ENCODE measurements at places on chromosomes 16 and 17. TPM values are rescaled to one million over a fixed set of nuclear protein-coding genes. Genes with fewer than 3 reads are reported as not detected.
A peak's percentile ranks its signal among the peaks of the same experiment; 100 is the strongest.

MYL11 gene
- not detected for total RNA-seq

- no peaks in the 10 kb centered on the region for H3K36me3 ChIP-seq
- no peak overlapping the region for H3K27ac ChIP-seq
- H3K27me3 ChIP-seq: no peaks in the 10 kb centered on the region
- H3K4me3 ChIP-seq: no peak overlapping the region
- DNase-seq: no peak
These were observed 226.1 kb downstream of the C16orf78 start for GRCh38 chr16:49599704-49600103.

DNA sequence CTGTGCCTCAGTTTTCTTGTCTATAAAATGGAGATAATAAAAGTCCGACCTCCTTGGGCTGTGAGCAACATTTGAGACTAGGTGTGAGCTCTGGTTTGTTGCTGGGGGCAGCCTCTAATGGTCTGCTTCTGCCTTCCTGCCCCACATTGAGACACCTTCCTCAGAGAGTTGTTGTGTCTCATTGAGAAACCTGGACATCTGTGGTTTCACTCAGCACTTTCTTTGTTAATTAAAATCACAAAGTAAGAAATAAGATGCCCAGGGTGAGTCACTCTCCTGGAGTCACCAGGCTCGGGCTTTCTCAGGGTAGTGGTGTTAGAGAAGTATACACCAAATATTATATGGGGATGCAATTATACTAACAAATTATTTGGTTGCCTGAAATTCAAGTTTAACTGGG is 389.2 kb upstream of the SALL1 start:
- H3K27ac ChIP-seq: no peak overlapping the region
- H3K4me1 ChIP-seq: no peaks in the 10 kb centered on the region
- no peaks in the 10 kb centered on the region for H3K36me3 ChIP-seq

GRCh38 chr17:45270828-45271418 is 9.0 kb upstream of the SPATA32 start:
- no peak overlapping the region for H3K4me3 ChIP-seq
- peak; percentile 68 for DNase-seq
- no peaks in the 10 kb centered on the region for H3K4me1 ChIP-seq
- H3K27me3 ChIP-seq: no peaks in the 10 kb centered on the region
- H3K27ac ChIP-seq: no peak overlapping the region
- peaks cover 82% of the 10 kb centered on the region for H3K36me3 ChIP-seq

PABPN1L gene
- not detected for total RNA-seq

DNA sequence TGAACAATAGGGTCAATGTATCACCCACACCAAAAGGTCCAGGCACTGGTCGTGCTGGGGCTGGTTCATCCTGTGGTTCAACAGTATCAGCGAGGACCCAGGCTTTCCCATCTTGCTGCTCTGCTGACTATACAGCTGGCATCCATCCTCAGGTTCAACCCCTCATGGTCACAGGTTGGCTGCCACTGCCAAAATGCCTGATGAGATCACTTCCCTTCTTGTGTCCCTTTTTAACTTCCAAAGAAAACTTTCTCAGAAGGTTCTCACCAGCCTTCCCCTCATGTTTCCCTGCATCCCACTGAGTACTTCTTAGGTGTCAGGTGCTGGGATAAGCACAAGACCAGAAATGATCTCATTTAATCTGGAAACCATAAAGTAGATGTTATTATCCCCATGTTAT is 25.7 kb downstream of the CLEC16A start:
- DNase-seq: no peak
- H3K4me1 ChIP-seq: peaks cover 8% of the 10 kb centered on the region
- H3K36me3 ChIP-seq: peaks cover 36% of the 10 kb centered on the region
- no peaks in the 10 kb centered on the region for H3K27me3 ChIP-seq
- no peak overlapping the region for H3K4me3 ChIP-seq

MMP2 gene
- total RNA-seq: 353 TPM

MILR1 gene
- 17.9 TPM for total RNA-seq

ATXN1L gene
- total RNA-seq: 32.2 TPM
